ENCODE measurements at places on chromosomes 13 and 19.
A peak's percentile ranks its signal among the peaks of the same experiment; 100 is the strongest.

GRCh38 chr19:44607049-44607448 is 6.3 kb upstream of the IGSF23 start:
- no peak for DNase-seq

- peak; percentile 55 for DNase-seq
Measured at GRCh38 chr19:7605490-7606222, 10.0 kb downstream of the CAMSAP3 start.

GRCh38 chr13:73732350-73732749 is 401.9 kb downstream of the KLF12 start:
- DNase-seq, result no peak

DNA sequence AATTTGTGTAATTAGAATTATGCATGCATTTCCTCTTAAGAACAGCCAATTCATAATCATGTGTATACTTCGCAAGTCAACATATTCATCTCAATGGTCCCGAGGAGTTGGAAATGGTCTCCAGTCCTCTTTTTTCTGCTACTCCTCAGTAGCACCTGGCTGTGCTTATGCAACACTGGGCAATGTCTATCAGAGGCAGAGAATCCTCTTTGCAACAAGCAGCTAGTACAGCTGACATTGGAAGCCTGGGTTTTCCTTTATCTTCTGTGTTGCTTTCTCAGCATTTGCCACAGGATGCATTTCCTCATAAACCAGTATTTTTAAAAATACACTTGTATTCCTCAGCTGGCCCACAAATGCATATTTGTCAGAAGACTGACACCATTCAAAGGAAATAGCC is 405.3 kb upstream of the GPC6 start:
- no peak for DNase-seq
